ENCODE measurements at places on chromosomes 1 and 21.

DNA sequence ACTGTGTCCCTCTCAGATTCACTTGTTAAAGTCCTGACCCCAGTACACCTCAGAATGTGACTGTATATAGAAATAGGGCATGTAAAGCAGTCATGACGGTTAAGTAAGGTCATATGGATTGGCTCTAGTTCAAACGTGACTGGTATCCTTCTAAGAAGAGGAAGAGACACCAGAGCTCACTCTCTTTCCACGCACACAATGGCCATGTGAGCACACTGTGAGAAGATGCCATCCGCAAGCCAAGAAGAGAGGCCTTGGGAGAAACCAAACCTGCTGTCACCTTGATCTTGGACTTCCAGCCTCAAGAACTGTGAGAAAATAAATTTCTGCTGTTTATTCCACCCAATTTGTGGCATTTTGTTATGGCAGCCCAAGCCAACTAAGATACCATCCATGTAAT is 56.8 kb upstream of the IRF2BP2 start:
- no peak for DNase-seq

DNA sequence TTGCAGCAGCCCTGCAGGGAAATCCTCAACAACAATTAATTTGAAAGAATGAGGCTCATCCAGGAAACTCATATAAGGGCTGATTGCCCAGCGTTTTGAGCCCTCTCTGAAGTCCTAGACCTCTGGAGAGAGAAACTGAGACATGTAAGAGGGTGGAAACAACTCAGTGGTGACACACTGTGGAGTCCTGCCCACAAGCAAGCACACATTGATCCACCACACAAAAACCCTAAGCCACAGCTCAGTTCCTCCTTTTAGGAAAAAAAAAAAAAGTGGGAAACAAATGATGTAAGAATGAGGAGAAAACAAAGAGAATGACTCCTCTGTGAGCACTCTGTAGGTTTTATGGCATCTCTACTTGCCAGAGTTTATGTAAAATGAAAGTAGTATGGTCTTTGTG is 22.9 kb upstream of the PLA2G5 start:
- no peak for DNase-seq

DNA sequence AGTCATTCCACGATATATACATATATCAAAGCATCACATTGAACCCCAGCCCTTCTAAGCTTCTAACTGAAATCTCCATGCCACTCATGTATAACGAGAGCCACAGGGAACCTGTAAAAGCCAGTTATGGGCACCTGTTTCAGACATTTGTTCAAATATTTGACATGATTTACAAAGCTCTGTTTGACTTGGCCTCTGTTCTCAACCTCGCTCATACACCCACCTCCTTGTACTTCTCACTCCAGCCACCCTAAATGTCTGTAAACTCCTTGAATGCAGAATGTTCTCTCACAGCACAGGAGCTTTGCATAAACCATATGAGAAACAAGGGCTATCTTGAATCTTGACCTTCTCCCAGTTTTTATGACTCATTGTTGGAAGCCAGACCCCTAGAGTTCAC is 36.9 kb upstream of the CD2 start:
- no peak for DNase-seq

DNA sequence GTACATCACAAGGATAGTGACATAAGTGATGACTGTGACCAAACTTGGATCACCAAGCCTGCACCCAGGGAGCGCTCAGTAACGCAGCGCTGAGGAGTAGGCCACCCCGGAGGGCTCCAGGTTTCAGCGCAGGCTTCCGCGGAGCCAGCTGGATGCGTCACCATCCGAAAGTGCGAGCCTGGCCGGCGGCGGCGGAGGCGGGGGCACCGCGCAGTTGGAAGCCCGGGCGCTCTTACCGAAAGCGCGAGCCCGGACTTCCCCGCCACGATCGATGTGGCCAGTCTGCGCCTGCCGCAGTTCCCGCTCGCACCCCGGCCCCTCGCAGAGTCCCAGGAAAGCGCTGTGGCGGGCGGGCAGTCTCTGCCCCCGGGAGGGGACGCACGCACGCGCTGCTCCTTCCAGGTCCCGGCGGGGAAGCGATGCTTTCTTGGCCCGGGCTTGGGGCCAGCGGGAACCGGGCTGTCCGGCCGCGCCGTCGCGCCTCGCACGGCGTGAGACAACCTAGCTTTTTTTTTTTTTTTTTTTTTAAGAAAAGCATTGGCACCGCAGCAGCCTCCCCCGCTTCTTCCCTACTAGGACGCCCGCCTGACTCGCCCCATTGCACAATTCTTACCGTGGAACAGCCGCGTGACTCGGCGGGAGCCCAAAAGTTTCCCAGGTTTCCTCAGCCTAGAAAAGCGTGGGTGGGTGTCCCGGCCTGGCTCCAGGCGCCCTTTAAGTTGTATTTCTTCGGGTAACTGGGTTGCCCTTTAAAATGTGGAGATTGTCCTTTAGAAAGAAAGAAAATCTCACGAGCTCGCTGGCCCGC is 36.4 kb upstream of the JAK1 start:
- DNase-seq = peak; percentile 56

GRCh38 chr1:245684166-245684565 is 529.4 kb downstream of the KIF26B start:
- no peak for DNase-seq

- DNase-seq = no peak
These were observed 12.4 kb downstream of the ANGEL2 start for GRCh38 chr1:213003256-213003655.

- no peak for DNase-seq
These were observed 46.7 kb downstream of the TRABD2B start for GRCh38 chr1:47950471-47950870.

GRCh38 chr1:212649020-212649419 is 40.5 kb downstream of the ATF3 start:
- no peak for DNase-seq

- no peak for DNase-seq
These were observed 6.0 kb downstream of the POFUT2 start for GRCh38 chr21:45281411-45282282.

- no peak for DNase-seq
These were observed 53.0 kb downstream of the BCAR3 start for GRCh38 chr1:93628681-93629080.

DNA sequence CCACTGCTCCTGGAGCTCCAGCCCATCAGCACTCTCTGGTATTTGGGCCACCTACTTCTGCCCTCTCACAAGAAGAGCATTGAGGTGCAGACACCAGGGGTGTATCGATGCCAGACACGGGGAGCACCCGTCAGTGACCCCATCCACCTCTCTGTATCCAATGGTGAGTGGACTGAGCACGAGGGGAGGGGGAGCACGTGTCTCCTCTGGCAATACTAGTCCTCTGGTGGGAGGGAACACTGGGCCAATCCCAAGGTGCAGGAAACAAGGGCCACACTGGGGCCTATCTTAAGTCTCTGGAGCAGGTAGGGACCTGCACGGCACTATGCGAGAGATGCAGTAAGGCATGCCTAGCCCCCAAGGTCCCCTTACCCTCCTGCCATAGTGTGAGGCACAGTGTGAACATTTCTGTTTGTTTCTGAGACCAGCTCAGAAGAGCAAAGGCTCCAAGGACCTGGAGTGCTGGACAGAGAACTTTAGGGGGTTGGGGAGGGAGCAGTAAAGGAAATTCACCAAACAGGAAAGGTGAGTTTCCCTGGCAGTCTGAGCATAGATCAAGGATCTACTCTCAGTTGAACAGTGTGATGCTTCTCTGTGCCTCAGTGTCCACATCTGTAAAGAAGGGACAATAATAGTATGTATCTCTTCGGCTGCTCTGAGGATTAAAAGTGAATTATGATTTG is 2.3 kb downstream of the FCRLB start:
- DNase-seq = no peak

GRCh38 chr1:162709132-162709860 is 77.0 kb downstream of the DDR2 start:
- no peak for DNase-seq

DNA sequence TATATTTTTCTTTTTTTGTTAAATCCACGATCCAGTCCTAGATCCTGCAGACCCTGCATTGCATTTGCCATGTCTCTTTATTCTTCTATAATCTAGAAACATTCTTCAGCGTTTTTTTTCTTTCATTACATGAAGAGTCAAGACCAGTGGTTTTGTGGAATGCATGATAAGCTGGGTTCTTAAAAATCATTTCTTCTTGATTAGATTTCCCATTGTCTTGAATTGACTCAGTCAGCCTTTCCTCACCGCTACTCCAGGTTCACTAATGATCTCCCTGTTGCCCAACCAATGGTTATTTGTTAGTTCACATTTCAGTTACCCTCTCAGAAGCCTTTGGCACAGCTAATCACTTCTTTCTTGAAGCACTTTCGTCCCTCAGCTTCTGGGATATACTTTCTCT is 25.2 kb downstream of the CHD1L start:
- no peak for DNase-seq

DNA sequence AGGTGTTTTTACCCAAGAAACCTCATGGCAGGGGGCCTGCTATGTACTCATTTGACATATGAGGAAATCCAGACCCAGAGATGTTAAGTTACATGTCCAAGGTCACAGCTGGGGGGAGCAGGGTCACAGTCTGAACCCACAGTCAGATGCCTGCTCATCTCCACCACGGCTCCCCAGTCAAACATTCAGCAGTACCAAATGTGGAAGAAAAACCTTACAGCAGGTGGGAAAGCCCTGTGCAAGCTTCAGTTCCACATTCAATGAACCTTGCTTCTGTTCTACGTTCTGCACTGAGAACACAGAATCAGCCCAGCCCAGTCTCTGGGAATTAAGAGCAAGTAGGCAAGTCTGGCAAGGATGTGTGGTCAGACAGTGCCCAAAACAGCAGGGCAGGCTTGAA is 35.2 kb downstream of the LRP8 start:
- no peak for DNase-seq

- no peak for DNase-seq
These were observed 157.7 kb upstream of the COL11A1 start for GRCh38 chr1:103266036-103266435.

DNA sequence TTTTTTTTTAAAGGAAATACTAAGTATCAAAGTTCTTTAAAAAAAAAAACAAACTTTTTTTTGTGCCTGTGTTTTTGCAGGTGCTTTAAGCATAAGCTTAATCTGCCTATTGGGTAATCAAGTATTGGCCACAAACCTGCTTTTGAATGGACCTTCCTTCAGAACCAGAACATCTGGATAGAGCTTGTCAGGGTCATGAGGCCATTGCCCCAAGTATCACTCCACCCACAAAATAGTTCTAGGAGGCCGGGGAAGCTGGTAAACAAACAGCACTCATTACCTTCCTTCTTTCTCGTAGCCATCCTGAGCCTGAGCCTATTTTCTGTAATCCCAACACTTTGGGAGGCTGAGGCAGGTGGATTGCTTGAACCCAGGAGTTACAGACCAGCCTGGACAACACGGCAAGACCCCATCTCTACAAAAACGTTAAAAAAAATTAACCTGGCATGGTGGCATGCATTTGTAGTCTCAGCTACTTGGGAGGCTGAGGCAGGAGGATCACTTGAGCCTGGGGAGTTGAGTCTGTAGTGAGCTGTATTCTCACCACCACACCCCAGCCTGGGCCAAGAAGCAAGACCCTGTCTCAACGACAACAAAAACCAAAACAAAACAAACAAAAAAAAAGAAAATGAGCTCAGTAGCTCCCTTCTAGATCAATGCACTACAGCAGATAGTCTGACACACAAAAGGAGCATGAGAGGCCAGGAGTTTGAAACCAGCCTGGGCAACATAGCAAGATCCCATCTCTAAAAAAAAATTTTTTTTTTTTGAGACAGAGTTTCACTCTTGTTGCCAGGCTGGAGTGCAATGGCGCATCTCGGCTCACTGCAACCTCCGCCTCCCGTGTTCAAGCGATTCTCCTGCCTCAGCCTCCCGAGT is 34.1 kb upstream of the EPS15 start:
- DNase-seq = no peak

GRCh38 chr1:7255303-7256058 is 470.2 kb downstream of the CAMTA1 start:
- DNase-seq = no peak

DNA sequence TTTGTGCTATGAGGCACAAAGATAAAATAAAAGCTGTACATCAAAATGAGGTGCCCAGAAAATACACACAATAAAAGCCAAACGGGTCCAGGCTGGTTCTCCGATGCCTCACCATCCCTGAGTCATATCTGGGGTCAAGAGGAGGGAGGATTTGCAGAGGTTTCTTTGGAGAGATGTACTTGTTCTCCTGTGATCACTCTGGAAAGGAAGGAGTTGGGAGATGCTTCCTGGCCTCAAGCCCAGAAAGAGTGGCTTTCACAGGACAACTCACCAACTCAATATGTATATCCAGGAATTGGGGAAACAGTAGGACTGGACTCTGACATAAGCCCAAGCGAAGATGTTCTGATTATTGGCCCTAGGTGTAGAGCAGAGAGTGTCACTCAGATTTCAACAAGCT is 51.9 kb downstream of the DIPK1A start:
- no peak for DNase-seq

DNA sequence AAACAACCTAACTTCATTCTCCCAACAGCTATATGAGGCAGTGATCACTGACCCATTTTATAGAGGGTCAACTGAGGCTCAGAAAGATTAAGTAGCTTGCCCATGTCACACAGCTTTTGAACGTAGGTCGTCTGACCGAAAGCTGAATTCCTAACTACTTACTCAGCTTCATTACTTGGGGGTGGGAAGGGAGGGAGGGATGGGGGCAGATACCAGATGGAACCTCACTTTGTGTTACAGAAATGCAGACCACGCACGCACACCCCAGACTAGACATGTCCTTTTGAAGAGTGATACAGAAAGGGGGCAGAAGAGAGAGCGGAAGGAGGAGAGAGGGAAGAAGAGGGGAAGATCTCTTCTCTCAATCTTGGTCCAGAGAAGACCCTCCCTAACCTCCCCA is 2.3 kb downstream of the ADGRB2 start:
- DNase-seq = no peak

GRCh38 chr1:183697814-183698590 is 44.9 kb upstream of the APOBEC4 start:
- no peak for DNase-seq
